ENCODE measurements at places on chromosomes 1 and 21. TPM values are rescaled to one million over a fixed set of nuclear protein-coding genes. Genes with fewer than 3 reads are reported as not detected.
A peak's percentile ranks its signal among the peaks of the same experiment; 100 is the strongest.

GRCh38 chr1:11674488-11674887 is 6.5 kb downstream of the MAD2L2 start:
- no peak for DNase-seq

CNIH3 gene
- total RNA-seq, result 6.2 TPM

DNA sequence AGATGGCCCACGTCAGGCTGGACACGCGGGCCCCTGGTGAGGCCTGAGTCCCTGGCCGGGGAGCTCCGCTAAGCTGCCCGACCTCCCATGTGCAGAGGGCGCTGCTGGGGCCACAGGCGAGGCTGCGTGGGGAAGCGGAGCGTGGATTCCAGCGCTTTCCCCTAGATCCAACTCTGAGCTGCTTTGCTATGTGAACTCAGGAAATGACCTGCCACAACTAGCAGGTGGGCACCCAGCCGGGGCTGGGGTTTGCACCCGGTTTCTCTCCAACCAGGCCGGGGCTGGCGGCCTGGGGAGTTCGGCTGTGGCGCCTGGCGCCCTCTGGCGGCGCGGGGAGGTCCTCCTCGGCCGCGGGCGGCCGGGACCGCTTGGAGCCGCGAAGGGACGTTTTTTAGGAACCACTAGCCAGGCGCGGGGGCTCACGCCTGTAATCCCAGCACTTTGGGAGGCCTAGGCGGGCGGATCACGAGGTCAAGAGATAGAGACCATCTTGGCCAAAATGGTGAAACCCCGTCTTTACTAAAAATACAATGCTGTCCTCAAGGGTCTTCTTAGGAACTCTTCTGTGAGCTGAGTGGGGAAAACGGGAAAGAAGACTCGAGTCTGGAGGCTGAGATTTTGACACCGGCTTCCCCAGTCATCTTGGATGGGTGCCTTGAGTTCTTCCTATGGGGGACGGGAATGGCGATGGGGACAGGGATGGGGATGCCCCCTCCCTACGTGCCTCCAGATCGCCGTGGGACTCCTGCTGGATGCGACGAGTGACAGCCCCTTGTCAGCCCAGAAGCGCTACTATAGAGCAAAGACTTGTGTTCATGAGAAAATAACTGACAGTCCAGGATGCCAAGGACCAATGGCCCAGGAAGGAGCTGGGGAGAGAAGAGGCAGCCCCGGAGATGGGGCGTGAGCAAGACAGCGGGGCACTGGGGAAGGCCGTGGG is 12.6 kb downstream of the PYCR2 start:
- no peak for DNase-seq

SDF4 gene
- total RNA-seq, result 142 TPM

GRCh38 chr1:24540051-24540905 is 15.6 kb upstream of the NCMAP start:
- DNase-seq, result no peak

- no peak for DNase-seq
These were observed 15.1 kb downstream of the THBS3 start for GRCh38 chr1:155192346-155193274.

- no peak for DNase-seq
These were observed 9.5 kb upstream of the C1orf167 start for GRCh38 chr1:11752359-11753088.

GRCh38 chr1:109761227-109762038 is 2.3 kb downstream of the EPS8L3 start:
- no peak for DNase-seq

SELE gene
- not detected for total RNA-seq

DNA sequence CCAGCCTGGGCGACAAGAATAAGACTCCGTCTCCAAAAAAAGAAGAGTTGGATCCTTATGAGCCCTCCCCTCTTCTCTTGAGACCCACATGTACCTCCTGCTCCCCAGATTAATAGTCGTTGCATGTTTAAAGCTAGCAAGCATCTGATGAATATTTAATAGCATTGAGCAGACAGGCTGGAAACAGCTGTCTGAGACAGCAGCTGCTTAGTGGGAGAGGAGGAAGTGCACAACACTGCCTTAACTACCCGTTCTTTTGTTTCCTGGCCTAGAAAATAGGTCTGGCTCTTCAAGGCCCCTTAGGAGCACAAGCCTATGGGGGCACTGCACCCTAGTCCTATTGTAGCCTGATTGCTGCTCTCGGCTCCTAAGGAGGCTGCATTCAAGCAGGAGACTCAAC is 17.3 kb upstream of the TMEM39B start:
- DNase-seq, result peak; percentile 60

DNA sequence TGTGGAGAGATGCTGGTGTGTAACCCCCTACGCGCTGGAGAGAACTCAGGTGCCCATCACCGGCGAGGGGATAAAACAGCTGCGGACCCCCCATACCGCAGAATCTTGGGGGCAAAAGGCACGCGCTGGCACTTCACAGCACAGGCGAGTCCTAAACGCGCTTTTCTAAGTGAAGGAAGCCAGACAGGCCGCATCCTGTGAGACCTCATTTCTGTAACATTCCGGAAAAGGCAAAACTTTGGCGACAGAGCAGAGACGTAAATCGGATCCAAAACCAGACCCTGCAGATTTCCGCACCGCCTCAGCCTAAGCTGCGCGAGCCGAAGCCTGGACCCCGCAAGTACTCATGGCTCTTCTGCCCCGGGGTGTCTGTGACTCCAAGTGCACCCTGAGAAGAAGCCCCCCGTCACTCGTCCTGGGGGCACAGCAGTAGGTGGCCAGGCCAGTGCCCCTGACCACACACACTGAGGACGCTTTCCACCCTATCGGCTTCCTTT is 60.9 kb downstream of the SLX9 start:
- no peak for DNase-seq

DNA sequence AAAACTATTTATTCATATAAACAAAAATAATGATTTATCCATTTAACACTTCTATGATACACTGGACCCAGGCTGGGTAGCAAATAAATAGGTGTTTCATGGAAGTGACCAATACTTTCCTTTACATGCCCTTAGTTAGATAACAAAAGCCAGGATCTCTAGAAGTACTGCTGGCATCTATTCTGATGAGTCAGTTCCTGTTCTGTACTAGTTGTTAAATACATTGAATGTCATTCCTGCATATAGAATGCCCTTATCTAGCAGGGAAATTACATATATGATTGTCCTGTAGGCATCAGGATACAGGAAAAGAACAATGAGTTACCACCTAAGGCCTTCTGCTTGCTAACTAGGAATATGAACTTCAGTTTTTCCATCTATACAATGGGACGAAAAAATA is 130.8 kb downstream of the HFM1 start:
- DNase-seq, result no peak

GRCh38 chr1:1550591-1551432 is 10.4 kb upstream of the TMEM240 start:
- DNase-seq, result peak; percentile 45

TRAF5 gene
- total RNA-seq, result 4.2 TPM

ALG14 gene
- 2.7 TPM for total RNA-seq

- DNase-seq, result no peak
These were observed 23.3 kb downstream of the SH3BP5L start for GRCh38 chr1:248802454-248802853.

GRCh38 chr1:181661569-181661968 is 178.3 kb downstream of the CACNA1E start:
- no peak for DNase-seq

- DNase-seq, result no peak
These were observed 124.5 kb downstream of the TBX15 start for GRCh38 chr1:118863688-118864087.

DNA sequence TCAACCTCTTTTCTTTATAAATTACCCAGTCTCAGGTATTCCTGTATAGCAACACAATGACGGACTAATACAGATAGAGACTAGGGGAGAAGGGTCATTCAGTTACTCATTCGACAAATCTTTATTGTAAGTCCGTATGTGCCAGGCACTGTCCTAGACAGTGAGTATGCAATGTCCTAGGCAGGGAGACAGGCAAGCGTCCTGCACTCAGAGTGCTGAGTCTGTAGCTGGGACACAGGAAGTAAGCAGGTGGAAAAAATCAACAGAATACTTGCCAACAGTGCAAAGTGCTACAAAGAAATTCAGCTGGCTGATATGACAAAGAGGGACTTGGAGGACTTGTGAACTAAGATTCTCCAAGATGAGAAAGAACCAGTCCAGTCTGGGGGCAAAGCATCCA is 92.2 kb upstream of the ZBTB40 start:
- DNase-seq, result no peak

DNA sequence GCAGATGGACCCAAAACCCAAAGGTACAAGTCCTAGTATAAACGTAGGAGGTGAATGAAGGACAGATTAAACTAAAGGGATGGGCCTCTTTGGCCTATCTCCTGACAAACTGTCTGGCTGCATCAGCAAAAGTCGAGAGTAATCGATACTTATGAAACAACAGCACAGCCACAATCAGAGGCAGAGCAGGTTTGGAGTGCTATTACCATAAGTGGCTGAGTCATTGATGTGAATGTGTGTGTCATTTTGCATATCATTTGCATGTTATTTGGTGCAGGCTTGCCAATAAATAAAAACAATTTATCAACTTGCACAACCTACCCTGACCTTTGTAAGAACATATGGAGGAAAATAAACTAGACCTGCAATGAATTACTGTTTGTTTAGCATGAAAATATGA is 283.1 kb downstream of the NUF2 start:
- DNase-seq, result no peak

DNA sequence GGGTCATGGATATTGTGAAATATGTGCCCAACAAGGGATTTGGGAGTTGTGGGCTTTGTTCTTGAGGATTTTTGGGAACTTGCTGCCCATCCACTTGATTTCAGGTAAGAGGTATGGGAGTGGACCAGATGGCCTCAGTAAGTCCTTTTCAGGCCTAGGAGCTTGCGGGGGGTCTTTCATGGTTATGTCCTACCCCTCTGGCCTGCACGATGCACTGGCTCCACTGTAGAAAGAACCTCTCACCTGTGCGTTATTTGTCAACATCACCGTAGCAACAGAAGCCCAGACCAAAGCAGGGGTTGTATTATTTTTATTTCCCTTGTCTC is 8.6 kb downstream of the RIIAD1 start:
- DNase-seq, result no peak

DNA sequence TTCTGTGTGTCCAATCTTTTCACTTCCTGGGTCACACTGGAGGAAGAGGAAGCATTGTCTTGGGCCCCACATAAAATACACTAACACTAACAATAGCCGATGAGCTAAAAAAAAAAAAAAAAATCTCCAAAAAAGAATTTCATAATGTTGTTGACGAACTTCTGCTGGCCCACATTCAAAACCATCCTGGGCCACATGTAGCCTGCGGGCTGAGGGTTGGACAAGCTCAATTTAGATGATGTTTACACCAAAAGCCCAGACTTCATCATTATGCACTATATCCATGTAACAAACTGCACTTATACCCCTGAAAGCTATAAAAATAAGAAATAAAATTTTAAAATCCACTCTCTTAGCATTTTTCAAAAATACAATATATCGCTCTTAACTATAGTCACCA is 187.8 kb upstream of the PTBP2 start:
- no peak for DNase-seq

PADI6 gene
- total RNA-seq, result not detected

GRCh38 chr1:154975409-154976059 is 1.1 kb downstream of the CKS1B start:
- peak; percentile 57 for DNase-seq

COL6A1 gene
- 303 TPM for total RNA-seq

ROR1 gene
- 7.9 TPM for total RNA-seq

DNA sequence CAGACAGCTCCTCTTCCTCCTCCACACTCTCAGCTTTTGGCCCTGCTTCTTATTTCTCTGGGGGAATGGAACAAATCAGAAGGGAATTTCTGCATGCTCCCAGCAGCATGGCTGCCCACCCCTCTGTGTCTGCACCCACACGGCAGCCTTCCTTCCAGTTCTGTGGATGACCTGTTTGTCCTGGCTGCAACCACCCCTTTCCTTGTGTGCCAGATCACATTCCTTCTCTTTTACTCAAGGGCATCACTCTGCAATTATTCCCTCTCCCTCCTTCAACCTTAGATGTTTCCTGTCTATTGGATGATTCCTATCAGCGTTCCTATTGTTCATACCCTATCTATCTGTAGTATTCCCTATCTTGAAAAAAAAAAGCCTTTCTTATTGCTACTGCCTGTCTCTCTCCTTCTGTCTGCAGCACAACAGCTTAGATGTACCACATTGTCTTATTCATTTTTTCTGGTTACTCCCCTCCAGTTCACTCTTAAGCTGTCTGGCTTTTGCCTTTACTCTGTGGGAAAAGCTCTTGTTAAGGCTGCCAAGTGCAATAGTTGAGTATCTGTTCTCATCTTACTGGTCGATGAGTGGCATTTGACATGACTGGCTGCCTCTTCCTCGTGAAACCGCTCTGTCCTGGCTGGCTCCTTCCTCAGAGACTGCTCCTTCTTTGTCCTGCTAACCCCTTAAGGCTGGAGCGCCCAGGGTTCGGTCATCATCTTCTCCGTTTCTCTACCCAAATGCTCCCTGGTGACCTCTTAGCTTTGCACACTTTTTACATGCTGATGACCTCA is 351.1 kb downstream of the CAMTA1 start:
- no peak for DNase-seq

DNA sequence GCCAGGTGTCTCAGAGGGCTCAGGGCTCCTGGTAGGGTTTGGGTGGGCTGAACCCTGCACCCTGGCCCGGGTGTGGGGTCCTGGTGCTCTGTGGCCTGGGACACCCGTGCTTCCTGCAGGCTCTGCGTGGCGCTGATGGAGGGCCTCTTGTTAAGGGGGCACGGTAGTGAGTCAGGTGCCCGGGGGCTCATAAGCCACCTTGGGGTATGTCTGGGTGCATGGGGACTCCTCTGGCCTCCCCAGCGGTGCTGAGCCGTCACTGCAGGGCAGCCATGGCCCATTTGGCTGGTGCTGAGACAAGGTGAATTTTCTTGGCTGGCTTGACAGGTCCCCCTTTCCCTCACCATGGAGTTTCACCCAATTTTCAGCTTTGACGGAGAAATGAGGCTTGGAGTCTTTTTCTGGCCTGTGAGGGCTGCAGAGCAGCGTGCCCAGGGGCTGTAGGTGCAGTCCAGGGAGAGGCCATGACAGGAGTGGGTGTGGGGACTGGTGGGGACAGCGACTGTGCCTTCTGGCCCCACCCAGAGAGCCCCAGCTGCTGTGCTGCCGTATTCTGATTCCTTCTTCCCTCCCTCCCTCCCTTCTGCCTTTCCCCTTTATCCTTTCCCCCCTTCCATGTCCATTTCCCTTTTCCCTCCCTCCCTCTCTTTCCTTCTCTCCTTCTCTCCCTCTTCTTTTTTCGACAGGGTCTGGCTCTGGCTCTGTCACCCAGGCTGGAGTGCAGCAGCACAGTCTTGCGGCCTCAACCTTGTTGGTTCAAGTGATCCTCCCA is 40.4 kb downstream of the SKI start:
- DNase-seq, result no peak

DNA sequence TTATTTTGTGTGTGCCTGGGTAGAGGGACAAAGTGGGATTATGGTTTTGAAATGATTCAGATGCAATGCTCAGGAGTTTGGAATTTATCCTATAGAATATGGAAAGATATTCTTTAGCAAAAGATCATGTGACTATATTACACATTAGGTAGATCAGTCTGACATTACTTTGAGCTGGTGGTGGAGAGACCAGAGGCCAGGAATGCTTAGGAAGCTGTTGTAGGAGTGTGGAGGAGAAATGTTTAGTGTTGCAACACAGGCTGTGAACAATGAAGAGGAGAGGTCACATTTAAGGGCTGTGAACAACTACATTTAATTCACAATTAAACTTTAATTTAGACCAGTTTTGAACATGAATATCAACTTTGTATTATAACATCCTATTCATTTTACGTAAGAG is 45.3 kb upstream of the PODN start:
- no peak for DNase-seq

- no peak for DNase-seq
These were observed 369.1 kb downstream of the S1PR1 start for GRCh38 chr1:101605878-101606277.

SMCP gene
- total RNA-seq, result not detected

NBPF9 gene
- 19.9 TPM for total RNA-seq

NTNG1 gene
- total RNA-seq, result 0.26 TPM

GRCh38 chr1:40027647-40028046 is 12.9 kb upstream of the CAP1 start:
- DNase-seq, result no peak
